ENCODE measurements at places on chromosomes 1 and 21. TPM values are rescaled to one million over a fixed set of nuclear protein-coding genes. Genes with fewer than 3 reads are reported as not detected.

DNA sequence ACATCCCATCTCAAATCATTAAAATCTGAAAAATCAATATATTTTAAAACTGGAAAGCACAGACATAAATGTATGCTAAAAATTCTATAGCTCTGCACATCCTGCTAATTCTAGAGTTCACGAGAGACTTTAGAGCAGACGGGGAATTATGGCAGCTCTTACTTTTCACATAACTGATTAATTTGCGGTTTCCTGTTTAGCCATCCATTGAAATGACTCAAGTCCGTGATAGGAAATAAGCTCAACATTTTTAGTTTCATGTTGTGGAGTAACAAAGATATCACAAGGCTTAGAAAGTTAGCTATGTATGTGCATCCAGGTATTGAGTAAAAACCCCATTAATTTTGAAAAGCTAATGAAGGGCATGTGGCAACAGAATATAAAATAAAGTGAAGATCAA lies 123.2 kb downstream of the SMYD2 start:
- peak; percentile 91 for DNase-seq

DNA sequence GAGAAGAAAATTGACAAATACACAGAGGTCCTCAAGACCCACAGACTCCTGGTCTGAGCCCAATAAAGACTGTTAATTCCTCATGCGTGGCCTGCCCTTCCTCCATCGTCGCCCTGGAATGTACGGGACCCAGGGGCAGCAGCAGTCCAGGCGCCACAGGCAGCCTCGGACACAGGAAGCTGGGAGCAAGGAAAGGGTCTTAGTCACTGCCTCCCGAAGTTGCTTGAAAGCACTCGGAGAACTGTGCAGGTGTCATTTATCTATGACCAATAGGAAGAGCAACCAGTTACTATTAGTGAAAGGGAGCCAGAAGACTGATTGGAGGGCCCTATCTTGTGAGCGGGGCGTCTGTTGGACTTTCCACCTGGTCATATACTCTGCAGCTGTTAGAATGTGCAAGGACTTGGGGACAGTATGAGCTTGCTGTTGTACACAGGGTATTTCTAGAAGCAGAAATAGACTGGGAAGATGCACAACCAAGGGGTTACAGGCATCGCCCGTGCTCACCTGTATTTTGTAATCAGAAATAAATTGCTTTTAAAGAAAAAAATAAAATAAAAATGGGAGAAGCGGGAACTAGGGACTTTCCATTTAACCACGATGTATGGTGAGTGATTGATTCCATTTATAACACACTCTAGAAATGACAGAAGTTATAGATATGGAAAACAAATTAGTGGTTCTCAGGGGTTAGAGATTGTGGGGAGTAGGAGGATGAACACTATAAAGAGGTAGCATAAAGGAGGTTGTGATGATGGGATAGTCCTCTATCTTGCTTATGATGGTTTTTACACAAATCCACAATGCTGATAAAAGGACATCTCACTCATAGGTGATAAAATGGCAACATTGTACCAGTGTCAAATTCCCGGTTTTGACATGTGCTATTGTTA lies 244.7 kb downstream of the MRPL39 start:
- no peak for DNase-seq

Gene GATAD2B
- 48.4 TPM for total RNA-seq

Gene CDC20
- 14.5 TPM for total RNA-seq

DNA sequence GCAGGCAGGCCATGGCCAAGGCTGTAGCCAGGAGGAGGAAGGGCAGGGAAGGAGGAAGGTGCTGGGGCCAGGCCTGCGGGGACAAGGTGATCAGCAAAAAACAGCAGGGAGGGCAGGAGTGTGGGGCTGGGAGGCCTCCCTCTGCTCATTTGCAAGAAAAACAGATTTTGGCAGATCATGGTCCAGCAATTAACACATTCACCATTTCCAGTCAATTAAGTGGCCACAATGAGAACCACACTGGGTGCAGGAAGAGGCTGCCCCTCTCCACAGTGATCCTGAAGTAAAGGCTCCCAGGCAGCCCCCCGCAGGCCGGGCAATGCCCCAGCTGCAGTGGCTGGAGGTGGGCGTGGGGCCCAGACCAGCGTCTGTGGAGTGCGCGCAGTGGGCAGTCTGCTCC lies 54.6 kb downstream of the DMRTB1 start:
- no peak for DNase-seq

DNA sequence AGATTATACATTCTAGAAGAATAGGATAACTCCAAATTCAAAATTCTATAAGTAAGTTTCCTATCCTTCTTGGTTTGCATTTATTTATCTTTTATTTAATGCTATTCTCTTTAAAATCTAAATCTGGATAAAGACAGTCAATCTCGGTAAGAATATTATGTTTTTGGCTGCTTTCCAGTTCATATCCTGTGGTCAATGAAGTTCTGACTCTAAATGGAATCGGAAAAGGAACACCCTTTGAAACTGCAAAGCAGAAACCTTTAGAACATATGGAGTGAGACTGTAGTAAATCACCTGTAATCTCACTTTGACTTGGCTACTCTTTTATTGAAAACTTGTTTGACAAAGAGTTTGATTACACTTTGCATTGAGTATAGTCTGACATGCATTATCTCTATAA lies 85.2 kb downstream of the KIFAP3 start:
- DNase-seq, result no peak

DNA sequence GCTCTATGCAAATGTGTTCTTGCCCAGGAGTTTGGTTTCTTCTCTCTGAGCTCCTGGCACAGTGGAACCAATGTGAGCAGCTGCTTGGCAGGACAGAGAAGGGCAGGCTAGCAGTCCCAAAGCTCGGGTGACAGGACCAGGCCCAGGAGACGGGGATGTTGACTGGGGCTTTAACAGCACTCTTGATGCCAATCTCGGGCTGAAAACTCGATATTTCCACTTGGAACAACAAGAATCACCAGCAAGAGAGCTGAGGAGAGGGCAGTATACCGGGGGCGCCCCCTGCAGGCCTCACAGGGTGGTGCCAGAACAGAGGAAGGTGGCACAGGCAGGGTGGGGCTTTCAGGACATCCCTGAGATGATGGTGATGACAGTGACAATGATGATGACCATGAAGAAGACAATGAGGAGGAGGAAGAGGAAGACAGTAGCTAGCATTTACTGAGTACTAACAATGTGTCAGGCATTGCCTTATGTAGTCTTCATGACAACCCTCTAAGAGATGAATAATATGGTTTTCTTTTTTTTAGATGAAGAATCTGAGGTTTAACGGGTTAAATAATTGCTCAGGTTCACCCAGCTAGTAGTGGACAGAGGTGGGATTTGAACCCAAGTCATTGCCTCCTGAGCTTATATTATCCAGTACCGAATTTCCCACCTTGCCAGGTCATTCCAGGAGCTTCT lies 2.7 kb upstream of the KCNJ9 start:
- no peak for DNase-seq

DNA sequence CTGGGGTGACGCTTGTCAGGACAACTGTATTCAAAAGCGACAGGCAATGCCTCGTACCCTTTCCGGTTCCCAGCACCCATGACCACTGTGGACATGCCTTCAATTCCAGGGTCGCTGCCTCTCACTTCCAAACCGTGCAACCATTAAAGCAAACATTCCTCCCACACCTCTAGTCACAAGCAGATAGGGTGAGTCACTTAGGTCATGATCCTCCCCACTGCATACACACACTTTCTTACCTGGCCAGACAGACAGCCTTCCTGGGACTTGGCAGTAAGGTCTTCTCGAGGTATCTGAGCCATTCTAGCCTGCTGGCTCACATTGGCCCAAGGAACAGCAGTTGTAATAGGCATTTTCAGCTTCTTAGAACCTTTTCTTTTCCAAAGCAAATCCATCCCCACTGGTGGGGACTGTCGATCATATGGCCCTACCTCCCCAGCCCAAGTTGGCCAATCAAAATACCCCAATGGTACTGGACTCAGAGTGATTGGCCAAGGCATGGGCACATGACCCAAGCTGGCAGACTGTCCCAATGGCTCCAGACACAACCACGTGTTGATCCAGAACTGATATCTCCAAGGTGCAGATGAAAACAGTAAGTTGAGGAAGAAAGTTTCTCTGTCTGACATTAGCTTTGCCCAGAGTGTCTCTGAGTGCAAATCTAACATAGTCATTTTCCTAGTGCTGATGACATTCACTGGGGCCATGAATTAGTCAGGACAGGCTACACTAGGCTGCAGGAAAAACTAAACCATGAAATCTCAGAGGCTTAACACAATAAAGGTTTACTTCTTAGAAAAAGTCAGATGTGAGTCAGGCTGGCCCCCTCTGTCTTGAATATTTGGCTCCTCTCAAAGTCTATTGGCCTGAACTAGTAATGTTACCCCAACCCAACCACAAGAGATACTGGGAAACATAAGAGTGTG lies 113.8 kb downstream of the RRAGC start:
- DNase-seq, result no peak

DNA sequence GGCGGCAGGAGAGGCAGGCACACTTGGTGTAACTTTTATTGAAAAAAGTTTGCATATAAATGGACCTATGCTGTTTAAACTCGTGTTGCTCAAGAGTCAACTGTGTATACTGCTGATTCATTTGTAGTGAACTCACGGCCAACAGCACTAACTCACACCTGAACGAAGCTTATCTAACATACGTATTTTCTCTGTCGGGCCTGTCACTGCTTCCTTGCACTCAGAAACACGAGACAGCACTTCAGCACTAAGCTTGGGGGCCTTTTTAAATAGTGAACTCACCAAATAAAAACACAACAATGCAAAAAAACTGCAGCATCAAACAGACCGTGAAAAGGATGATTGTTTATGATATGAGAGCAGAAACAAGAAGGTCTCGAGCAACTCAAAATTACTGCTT lies 58.9 kb upstream of the NEK2 start:
- no peak for DNase-seq

Gene NBPF8
- 12.1 TPM for total RNA-seq

GRCh38 chr1:17119773-17120480 lies 676 bp upstream of the PADI2 start:
- DNase-seq, result no peak

GRCh38 chr1:63189677-63190076 lies 132.7 kb upstream of the FOXD3 start:
- DNase-seq, result no peak

Gene DNALI1
- 7.2 TPM for total RNA-seq

DNA sequence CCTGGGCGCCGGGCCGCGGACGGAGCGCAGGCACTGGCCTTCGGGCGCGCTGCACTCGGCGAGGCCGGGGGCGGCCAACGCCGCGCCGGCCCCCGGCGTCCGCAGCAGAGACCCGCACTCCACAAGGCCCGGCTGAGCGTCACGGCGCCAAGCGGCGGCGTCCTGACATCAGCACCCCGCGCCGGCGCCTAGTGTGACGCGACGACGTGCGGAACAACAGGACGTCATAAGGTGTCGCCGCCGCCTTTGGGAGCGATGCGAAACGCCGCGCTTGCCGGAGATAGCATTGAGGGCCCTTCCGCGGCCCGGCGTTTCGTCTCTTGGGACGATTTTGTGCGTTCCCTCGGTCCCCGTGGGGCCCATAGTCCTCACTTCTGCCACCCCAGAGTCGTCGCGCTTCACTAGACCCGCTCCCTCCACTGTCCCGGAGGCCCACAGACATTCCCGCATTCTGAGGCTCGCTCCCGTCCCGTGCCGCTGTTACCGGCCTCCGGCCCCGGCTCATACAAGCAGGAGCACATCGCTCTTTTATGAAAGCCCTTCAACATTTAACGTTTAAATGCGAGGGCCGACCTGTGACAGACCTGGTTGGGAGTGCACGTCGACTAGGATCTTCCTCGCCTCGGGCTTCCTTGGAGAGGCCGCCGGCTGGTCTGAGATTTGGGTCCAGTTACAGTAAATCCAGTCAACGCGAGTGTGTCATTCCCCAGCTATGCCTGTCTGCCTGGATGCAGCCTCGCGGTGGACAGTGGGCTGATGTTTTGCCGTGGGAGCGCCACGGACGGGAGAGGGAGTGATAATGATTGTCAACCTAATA lies at the start of gene SSU72:
SSU72 (minus strand) TSS at position 143 of the 817 bp plus-strand sequence. CDS start 306 bp downstream, outside the sequence.
- peak; percentile 79 for DNase-seq

DNA sequence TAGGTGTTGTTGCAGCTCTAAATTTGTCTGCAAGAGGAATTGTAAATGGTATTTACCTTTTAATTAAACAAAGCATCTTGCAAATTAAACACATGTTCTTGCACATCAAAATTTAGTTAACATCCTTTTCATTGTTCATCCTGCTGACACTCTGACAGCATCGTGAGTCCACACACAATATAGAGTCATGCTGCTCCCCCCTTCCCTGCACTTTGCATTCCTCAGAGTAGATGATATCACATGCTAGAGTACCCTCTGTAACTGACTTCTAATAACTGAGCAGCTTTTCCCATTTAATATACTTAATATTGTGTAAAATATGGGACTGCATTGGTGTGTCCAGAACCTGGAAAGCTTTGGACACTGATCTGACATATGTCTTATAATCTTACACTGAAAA lies 138.8 kb upstream of the DPYD start:
- peak; percentile 26 for DNase-seq

- no peak for DNase-seq
Measured at GRCh38 chr1:168095476-168095875, 41.3 kb downstream of the GPR161 start.

DNA sequence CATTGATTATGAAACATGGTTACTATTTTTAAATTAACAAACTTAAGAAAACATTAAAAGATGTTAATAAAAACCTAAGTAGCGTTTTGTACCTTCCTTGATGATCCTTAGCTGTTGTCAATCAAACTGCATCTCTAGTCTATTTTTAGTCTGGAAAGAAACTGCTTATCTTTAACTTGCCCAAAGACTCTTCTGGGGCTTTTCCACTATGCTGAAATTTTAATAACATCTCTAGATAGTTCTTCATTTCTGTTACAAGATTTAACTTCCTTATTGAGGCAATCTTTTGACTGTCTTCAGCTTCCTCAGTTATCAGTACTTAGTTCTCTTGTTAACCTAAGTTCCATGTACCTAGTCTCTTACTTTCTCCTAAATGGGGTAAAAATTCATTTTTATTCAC lies 135.9 kb upstream of the HMCN1 start:
- no peak for DNase-seq

- DNase-seq, result no peak
Measured at GRCh38 chr1:50369830-50370229, 53.4 kb downstream of the DMRTA2 start.

DNA sequence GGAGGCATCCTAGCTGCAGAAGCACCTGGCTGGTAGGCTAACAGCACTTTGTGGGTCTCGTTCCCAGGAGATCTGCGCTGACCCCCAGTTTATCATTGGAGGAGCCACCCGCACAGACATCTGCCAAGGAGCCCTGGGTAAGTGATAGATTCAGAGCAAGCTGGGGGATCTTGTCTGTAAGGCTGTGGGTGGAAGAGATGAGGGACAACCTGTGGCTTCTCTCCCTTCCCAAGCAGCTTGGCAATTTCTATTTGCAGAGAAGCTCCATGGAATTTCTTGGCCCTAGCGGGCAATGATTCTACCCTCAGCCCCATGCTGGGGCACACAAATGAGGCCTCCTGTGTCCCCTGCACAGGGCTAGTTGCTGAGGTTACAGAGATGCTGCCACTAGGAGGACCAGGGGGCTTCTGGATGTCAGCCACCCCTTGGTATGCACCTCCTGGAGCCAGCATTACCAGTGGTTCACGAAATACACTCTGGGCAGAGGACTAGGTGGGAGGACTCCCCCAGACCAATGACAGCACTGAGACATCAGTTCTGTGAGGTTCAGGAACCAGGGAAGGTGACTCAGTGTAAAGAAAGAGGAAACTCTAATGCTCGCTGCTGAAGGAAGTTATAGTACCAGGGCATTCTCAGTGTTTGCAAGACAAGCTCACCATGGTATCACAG lies 5.5 kb downstream of the CAPN2 start:
- DNase-seq, result no peak

- DNase-seq, result peak; percentile 13
Measured at GRCh38 chr1:92599184-92599583, 112.5 kb upstream of the GFI1 start.

Gene KLHDC9
- total RNA-seq, result 1.5 TPM

- peak; percentile 59 for DNase-seq
Measured at GRCh38 chr21:31905503-31906451, 33.0 kb downstream of the HUNK start.
